ENCODE measurements at places on chromosomes 4 and X. TPM values are rescaled to one million over a fixed set of nuclear protein-coding genes. Genes with fewer than 3 reads are reported as not detected.

GPR78 gene
- 0.76 TPM for total RNA-seq

ESX1 gene
- not detected for total RNA-seq

VCX3B gene
- total RNA-seq, result not detected

BEND2 gene
- total RNA-seq, result not detected

RNF128 gene
- 7.6 TPM for total RNA-seq

SPARCL1 gene
- total RNA-seq, result 46.2 TPM

PIR gene
- 4.1 TPM for total RNA-seq

GLRA2 gene
- total RNA-seq, result 0.12 TPM

ABLIM2 gene
- 11.1 TPM for total RNA-seq

CXorf49 gene
- not detected for total RNA-seq

FAM184B gene
- total RNA-seq, result 1.6 TPM

NKX6-1 gene
- total RNA-seq, result not detected

CACNA1F gene
- 0.41 TPM for total RNA-seq

VSIG1 gene
- total RNA-seq, result 0.64 TPM

MSN gene
- 120 TPM for total RNA-seq

PPEF2 gene
- not detected for total RNA-seq

GRIA3 gene
- 4.4 TPM for total RNA-seq

SHOX gene
- total RNA-seq, result 0.06 TPM

MAGED4 gene
- 60.8 TPM for total RNA-seq
